NCI-H2081 (cell line): ENCODE measurements at places on chromosomes 7 and 10.

DNA sequence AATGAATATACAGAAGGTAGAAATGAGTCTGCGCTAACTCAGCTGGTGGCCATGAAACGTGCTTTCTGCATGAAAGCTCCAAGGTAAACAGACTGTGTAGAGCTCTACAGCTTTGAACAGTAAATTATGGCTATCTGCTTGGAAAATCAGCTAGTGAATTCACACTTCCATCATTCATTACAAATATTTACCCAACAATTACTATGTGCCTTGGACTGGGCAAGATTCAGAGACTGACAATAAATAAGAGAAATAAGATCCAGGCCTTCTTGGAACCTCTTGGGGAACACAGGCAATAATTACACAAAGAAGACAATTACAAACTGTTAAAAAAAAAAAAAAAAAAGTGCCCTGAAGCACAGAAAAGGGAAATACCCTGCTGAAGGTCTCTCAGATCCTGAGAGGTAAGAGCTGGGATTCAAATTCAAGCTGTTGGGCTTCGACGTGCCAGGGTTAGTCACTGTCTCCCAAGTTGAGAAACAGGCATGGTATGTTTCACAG lies 15.8 kb downstream of the TSPAN12 start:
- DNase-seq = peak; percentile 73

- DNase-seq = no peak
Observed at GRCh38 chr7:97342512-97342911, 225.0 kb downstream of the SDHAF3 start.

GRCh38 chr7:12738665-12739064 lies 51.2 kb downstream of the ARL4A start:
- DNase-seq = no peak

DNA sequence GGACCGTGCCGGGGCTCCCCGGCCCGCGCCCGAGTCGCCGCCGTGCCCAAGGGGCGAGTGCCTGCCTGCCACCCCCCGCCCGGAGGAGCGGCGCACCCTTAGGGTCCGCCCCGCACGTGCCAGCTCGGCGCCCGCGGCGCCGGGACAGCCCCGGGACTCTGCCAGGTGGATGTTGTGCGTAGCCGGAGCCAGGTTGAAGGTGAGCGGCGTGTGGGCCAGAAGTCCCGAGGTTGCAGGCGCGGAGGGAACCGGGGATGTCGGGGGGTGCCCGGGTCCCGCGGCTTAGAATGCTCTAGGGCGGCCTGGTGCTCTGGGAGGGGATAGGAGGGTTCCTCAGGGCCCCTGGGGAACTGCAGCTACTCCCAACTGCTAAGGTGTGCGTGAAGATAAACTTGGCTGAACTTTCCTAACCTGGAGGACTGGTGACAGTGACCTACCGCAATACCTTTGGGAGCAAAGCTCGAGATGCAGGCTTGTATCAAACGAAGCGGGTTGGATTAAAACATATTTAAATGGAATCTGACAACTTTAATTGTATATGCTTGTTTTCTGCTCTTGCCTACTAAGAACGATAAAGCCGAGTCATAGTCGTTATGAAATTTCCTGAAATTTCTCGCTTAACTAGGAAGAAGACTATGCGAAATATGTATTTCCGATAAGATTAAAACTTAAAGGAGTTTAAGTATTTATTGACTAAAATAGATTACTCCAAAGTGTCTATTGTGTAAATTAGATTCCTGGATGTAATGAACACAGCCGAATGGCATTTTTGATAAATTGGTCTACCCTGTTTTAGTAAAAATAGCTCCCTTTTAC lies at the start of gene CUX1:
Gene CUX1 (plus strand): TSS at position 156 of the 816 bp plus-strand sequence. CDS start 14 bp downstream, at position 170.
- no peak for DNase-seq

- no peak for DNase-seq
Observed at GRCh38 chr7:115340828-115341227, 418.9 kb downstream of the MDFIC start.

DNA sequence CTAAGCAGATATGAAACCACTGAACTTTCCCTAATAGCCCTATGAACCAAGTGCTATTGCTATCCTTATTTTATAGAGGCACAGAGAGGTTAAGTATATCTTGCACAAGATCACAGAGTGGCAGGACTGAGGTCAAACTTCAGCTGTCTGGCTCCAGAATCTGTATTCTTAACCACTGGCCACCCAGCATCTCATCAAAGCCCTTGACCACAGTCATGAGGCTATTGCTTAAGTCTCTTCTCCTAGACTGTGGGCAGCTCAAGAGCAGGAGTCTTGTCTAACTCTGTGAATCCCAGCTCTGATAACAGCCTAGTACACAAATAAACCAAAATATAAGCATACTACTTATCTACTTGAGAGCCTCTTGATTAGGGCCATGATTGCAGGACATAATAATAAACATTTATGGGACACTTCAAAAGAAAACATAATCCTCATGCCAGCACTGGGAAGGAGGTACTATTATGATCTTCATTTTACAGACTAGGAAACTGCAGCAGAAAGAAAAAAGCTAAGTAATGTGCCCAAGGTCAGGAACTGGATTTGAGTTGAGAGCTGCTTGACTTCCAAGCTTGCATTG lies 22.4 kb upstream of the SMC3 start:
- no peak for DNase-seq

DNA sequence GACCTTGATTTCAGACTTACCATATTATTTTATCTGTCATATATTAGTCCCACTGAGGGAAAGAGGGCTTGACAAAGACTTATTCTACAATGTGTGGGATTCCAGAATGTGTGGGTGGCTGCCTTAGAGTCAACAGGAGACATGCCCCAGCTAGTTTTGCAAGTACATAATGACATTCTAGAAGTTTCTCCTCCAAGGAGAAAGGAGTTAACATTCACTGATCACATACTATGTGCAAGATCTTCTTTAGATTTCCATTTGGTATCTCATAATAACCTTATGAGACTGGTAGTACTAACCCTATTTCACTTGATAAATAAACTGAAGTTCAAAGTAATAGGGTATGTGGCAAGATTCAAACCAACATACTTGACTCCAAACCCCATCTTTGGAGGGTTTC lies 25.2 kb downstream of the IRF5 start:
- no peak for DNase-seq

GRCh38 chr10:30050411-30050810 lies 9.0 kb downstream of the JCAD start:
- no peak for DNase-seq

GRCh38 chr7:97272237-97272975 lies 154.9 kb downstream of the SDHAF3 start:
- no peak for DNase-seq

GRCh38 chr7:11847336-11847735 lies 15.3 kb upstream of the THSD7A start:
- DNase-seq = no peak

DNA sequence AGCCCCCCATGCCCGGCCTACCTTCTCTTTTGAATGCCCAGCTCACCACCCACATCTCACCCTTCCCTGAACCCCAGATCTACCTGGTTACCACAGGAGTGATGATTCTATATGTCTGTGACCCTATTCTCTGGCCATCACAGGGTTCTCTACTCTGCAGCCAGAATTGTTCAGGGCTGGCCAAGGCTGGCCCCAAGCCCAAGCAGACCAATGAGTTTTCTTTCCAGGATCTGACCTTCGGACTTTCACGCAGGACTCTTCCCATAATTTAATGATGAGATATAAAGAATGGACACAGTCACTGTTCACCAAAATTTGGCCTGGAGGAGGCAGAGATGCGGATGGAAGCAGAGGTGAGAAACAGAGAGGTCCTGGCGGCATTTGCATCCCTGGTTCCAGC lies 72.6 kb downstream of the PIP4K2A start:
- DNase-seq = no peak

DNA sequence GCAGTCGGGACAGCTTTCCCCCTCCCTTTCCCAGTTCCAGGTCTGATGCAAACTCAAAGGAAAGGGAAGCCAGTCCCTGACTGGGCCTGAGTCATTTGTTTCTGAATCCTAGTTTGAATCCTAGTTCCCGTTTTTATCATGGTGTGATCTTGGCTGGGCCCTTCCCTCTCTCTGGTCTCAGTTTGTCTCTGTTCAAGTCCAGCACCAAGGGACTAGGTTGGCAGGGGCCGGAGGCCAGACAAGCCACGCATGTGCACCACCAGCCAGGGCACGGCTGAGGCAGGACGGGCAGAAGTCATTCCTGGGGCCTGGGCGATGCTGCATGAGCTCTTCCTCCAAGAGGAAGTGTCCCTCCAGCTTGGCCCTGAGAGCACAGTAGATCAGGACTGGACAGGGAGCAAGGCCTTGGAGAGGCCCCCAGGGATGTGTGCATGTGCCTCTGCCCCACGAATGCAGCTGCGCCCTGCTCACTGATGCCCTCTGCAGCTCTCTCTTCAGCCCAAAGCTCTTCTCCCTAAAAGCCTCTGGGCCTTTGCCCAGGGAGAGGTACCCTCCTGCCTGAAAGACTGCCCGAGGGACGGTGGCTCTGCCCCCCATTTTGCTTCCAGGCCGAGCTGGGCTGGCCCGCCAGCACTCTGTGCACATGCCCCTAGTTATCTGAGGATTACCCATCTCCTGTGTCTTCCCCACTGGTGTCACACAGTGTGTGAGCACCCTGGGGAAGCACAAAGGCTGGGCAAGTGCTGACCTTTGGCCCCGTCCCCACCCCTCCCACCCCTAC lies 86.7 kb downstream of the ZMIZ1 start:
- DNase-seq = no peak

DNA sequence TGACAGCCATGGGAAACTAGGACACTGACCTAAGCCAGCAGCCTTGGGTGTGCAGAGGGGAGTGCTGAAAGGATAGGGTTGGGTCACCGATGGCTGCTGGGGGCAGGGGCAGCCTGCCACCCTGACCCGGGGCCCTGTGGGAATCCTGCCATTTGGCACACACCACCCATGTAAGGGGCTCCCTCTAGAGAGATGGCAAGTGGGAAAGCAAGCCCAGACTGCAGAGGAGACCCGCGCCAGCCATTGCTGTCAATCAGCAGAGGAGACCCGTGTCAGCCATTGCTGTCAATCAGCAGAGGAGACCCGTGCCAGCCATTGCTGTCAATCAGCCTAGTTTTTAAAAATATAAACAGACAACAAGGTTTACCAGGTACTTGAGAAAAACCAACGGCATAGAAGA lies 27.4 kb upstream of the PRKAG2 start:
- DNase-seq = no peak

DNA sequence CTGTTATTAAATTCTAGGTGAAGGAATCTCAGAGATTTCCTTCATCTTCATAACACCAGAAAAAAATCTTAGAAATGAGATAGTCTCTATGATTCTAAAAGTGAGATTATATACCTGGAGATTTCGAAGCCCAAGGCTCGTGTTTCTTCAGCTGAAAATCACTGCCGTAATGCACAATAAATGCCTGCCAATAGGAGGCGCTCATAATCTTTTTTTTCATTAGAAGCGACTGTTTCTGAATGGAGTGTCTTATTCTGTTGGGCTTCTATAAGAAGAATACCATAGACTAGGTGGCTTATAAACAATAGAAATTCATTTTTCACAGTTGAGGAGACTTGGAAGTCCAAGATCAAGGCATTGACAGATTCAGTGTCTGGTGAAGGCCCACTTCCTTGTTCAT lies 294.7 kb downstream of the PRKG1 start:
- DNase-seq = no peak

- DNase-seq = no peak
Observed at GRCh38 chr7:3978839-3979238, 677.8 kb downstream of the SDK1 start.

DNA sequence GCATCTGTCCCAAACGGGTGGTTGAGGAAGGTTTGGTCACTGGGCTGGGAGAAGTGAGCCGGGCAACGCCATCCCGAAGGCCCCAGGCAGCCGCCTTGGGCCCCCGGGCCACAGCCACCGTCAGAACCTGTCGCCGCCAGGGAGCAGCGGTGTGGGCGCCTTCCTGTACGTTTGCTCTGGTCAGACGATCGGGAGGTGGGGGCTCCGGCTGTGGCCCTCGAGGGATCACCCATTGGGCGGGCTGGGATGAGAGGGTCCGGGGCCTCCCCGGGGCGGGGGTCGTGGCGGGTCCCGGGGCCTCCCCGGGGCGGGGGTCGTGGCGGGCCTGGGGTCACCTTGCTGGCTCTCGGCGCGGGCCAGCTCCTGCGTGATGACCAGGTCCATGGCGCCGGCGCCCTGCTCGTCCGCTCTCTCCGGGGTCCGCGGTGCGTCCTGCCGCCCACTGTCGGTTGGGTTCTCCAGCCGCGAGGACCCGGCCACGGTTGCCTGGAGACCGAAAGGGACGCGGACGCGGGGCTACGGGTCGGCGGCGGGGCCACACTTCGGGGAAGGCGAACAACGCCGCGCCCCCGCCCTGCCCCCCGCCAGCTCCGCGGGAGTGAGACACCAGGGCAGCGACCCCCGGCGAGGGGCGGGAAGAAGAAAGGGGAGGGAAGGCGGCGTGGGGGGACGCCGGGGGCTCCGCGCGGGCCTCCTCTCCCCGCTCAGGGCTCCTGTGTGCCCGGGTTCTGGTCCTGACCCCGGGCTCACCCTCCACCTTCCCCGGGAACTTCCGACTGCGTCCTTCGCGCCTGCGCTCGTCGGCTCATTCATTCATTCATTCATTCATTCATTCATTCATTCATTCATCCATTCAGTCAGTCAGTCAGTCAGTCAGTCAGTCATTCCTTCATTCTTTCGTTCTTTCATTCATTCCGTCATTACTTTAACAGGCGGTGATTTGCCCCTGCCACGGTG lies at the start of gene CFAP46:
Gene CFAP46 (minus strand): TSS at position 470 of the 957 bp plus-strand sequence. CDS start 86 bp downstream, at position 384.
- no peak for DNase-seq

GRCh38 chr7:40623863-40624262 lies 489.1 kb downstream of the SUGCT start:
- no peak for DNase-seq

GRCh38 chr10:124211921-124212320 lies 118.5 kb upstream of the CHST15 start:
- DNase-seq = no peak

DNA sequence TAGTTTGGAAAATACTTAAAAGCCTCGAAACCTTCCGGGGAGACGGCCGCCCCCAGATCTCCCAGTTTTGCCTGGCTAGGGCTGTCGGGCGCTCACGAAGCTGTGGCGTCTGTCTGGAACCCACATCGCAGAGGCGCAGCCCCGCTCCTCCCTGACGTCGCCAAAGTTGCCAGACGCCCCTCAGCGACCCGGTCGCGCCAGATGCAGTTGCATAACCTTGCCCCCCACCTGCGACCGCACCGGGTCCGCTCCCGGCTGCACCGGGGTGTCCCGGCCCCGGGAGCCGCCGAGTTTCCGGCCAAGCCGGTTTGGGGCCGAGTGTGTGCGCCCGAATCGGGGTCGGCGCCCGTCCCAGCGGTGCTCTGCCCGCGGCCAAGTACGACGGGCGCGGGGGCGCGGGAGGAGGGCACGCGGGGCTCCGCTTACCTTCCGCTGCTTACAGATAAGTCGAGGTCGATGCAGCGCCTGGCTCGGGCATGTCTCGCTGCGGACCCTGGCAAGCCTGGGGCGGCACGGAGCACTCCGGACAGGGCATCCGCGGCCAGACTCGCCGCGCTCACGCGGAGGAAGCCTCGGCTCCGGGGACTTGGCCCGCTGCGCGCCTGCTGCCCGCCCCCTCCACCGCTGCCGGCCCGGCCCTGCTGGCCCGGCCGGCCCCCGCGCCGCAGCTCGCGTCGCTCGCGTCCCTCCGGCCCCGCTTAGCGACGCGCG lies 665 bp downstream of the INSYN2A start:
- no peak for DNase-seq
